Ovary (tissue), 10 donors: ENCODE measurements at places on chromosomes 4 and X. TPM values are rescaled to one million over a fixed set of nuclear protein-coding genes. Genes with fewer than 3 reads are reported as not detected.

GRCh38 chr4:12697970-12698369, 786.2 kb downstream of the RAB28 start:
- no peak overlapping the region for H3K27ac ChIP-seq
- DNase-seq: no peak
- H3K36me3 ChIP-seq: no peaks in the 10 kb centered on the region
- H3K4me1 ChIP-seq: no peaks in the 10 kb centered on the region
- no peaks in the 10 kb centered on the region for H3K27me3 ChIP-seq
- no peak overlapping the region for H3K4me3 ChIP-seq

Gene MAGEA8
- not detected for total RNA-seq

- H3K27ac ChIP-seq: no peak overlapping the region
- no peak overlapping the region for H3K4me3 ChIP-seq
- no peaks in the 10 kb centered on the region for H3K4me1 ChIP-seq
- no peaks in the 10 kb centered on the region for H3K36me3 ChIP-seq
- DNase-seq: no peak
These were observed 35.1 kb downstream of the TEC start for GRCh38 chr4:48234575-48234974.

GRCh38 chrX:96989830-96990571, 106.3 kb downstream of the RPA4 start:
- no peaks in the 10 kb centered on the region for H3K36me3 ChIP-seq
- H3K27ac ChIP-seq: no peak overlapping the region

DNA sequence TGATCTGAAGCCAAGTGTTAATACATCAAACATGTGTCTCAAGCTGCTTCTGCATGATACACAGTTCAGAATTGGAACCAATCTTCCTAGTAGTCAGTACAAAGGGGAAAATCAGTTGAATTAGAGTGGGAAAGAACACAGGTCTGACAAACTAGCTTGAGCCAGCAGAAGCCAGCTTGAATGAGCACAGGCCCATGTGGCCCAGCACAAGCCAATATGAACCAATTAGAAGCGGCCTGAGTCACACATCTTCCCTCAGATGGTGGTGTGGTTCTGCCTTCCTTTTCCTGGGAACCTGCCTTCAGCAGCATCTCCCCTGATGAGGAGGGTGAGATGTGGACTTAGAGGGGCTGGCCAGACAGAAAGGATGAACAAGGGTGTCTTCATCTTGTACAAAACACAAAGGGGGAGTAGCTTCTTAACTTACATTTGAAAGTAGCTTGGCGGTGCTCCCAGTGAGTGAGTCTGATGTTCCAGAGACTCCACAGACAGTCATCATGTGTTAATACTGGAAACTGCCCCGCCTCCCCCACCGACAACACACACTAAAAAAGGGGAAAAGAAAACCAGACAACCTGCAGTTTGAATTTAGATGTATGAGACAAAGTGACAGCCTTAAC, 72.0 kb downstream of the FRMPD4 start:
- no peak overlapping the region for H3K4me3 ChIP-seq
- no peak for DNase-seq
- H3K36me3 ChIP-seq: no peaks in the 10 kb centered on the region
- no peak overlapping the region for H3K27ac ChIP-seq
- no peaks in the 10 kb centered on the region for H3K27me3 ChIP-seq

DNA sequence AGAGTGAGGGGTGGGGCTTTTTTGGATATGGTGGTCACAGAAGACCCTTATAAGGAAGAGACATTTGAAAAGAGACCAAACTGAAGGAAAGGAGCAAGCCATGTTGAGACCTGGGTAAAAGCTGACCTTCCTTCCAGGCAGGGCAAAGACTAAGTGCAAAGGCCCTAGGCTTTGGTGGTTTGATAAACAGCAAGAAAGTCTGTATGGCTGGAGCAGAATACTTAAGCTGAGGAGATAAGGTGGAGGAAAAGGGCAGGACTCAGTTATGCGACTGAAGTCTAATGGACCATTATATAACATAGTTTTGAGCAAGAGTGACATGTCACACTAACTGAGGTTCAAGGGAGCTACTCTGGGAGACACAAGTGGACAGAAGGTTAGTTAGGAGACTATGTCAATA, 20.0 kb downstream of the SH3RF1 start:
- no peak for DNase-seq
- no peak overlapping the region for H3K4me3 ChIP-seq
- no peak overlapping the region for H3K27ac ChIP-seq
- peaks cover 10% of the 10 kb centered on the region for H3K4me1 ChIP-seq

GRCh38 chr4:14361084-14361483, 641.2 kb upstream of the CPEB2 start:
- H3K4me3 ChIP-seq: no peak overlapping the region
- H3K27ac ChIP-seq: no peak overlapping the region
- no peaks in the 10 kb centered on the region for H3K4me1 ChIP-seq
- no peaks in the 10 kb centered on the region for H3K36me3 ChIP-seq

- no peaks in the 10 kb centered on the region for H3K4me1 ChIP-seq
- H3K27ac ChIP-seq: no peak overlapping the region
- H3K27me3 ChIP-seq: no peaks in the 10 kb centered on the region
- no peak for DNase-seq
These were observed 14.0 kb upstream of the HMGB3 start for GRCh38 chrX:150968862-150969720.

- H3K4me3 ChIP-seq: peak overlapping the region; percentile 21
- DNase-seq: no peak
- H3K36me3 ChIP-seq: no peaks in the 10 kb centered on the region
- peaks cover 10% of the 10 kb centered on the region for H3K4me1 ChIP-seq
- no peak overlapping the region for H3K27ac ChIP-seq
- no peaks in the 10 kb centered on the region for H3K27me3 ChIP-seq
These were observed 5.6 kb upstream of the ADD1 start for GRCh38 chr4:2837904-2838496.

GRCh38 chr4:75895744-75896314, 6.4 kb downstream of the PPEF2 start:
- H3K36me3 ChIP-seq: no peaks in the 10 kb centered on the region
- DNase-seq: no peak
- H3K4me1 ChIP-seq: no peaks in the 10 kb centered on the region
- no peaks in the 10 kb centered on the region for H3K27me3 ChIP-seq

DNA sequence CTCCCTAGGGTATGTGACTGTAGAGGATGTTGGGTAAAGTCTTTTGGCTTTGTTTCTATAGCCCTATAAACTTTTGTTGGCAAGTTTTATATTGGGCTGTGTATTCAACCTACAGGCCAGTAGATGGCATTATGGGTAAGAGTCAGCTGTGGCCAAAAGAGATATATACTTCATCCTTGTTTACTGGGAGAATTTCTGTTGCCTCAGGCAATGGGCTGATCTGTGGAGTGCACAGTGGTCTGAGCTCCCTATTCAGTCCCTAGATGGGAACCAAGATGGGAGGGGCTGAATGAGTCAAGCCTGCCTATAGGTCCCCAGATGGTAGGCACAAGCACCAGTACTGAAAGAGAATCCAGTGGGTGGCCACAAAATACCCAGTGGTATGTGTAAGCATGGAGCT, 580.6 kb downstream of the EPHA5 start:
- no peak overlapping the region for H3K4me3 ChIP-seq
- no peak overlapping the region for H3K27ac ChIP-seq
- H3K4me1 ChIP-seq: no peaks in the 10 kb centered on the region
- no peak for DNase-seq
